ENCODE measurements at places on chromosomes 7 and 10.
A peak's percentile ranks its signal among the peaks of the same experiment; 100 is the strongest.

GRCh38 chr7:7969306-7970236, 975 bp downstream of the GLCCI1 start:
- peak; percentile 62 for DNase-seq

- DNase-seq, result peak; percentile 13
These were observed 65.1 kb downstream of the CALML3 start for GRCh38 chr10:5589661-5590511.

DNA sequence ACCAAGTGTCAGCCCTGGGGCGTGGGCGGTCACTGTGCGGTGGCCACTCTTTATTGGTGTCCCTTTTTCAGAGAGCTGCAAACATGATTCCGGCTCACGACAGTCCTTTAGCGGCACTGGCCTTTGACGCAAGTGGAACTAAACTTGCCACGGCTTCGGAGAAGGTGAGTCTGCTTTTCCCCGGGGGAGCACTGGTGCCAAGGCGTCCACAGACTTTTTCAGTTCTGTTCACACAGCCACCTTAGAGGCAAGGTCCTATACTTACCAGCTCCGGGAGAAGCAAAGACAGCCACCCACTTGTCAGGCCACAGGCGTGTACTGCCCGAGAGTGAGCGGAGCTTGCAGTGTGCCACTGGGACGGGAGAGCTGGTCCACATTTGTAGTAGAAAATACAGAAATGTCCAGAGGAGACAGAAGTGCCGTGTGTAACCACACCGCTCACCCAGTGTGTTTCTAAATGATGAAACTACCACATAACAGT, 27.9 kb downstream of the WIPI2 start:
- DNase-seq, result peak; percentile 32

DNA sequence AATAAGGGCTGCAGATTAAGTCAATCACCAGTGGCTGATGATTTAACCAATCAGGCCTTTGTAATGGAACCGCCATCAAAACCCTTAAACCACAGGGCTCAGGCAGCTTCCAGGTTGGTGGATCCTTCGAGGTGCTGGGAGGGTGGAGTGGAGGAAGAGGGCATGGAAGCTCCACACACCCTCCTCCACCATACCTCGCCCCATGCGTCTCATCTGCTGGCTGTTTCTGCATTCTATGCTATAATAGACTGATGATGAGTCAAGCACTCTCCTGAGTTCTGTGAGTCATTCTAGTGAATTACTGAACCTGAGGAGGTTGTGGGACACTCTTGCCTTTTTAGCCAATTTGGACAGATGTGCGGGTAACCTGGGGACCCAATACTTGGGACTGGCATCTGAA, 43.9 kb downstream of the CHST15 start:
- DNase-seq, result no peak

- DNase-seq, result no peak
These were observed 84.2 kb upstream of the FAM133B start for GRCh38 chr7:92674379-92674778.

- no peak for DNase-seq
These were observed 99.4 kb downstream of the RNF216 start for GRCh38 chr7:5681979-5682546.

- DNase-seq, result no peak
These were observed 66.8 kb downstream of the LYZL2 start for GRCh38 chr10:30562787-30563186.

All from lower lobe of right lung (tissue), 2 donors.